ENCODE measurements at places on chromosomes 12 and 14. TPM values are rescaled to one million over a fixed set of nuclear protein-coding genes. Genes with fewer than 3 reads are reported as not detected.

DNA sequence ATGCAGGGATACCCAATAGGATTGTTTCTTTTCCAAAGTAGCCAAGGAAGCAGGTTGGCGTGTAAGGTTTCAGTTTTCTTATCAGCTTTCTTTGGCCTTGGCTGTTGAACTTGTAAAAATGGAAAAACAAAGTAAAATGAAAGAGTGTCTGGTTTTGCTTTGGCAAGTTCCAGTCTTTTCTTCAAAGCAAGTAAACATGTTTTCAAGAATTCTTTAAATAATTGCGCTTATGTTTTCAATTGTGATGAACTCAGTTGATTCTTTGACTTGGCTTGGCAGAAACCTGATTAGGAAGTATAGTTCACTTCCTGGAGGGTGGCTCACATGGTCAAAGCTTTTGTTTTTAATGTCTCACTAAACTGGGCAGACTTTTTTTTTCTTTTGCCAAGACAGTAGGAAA, 112.2 kb upstream of the USP44 start:
- DNase-seq = no peak

FAM222A gene
- total RNA-seq = 1.7 TPM

ADAMTS20 gene
- not detected for total RNA-seq

DNA sequence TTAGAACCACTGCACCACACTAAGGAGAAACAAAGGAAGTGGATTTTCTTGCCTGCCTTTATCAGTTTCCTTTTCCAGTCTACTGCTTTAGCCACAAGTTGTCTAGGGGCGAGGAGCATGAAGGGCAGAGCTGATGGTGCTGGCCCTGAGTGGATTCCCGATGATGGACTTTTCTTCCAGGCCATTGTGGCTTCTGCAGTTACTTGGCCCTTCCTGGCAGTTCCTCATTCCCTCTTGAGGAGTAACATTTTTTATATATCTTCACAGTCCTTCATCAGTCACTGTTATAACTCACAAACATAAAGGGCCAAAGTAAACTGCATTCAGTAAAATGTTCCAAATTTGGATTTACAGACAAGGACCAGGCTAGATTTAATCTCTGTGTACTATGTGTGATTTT, 61.2 kb upstream of the SRSF5 start:
- no peak for DNase-seq

LGALS3 gene
- 12.1 TPM for total RNA-seq

ZFHX2 gene
- 0.22 TPM for total RNA-seq

DNA sequence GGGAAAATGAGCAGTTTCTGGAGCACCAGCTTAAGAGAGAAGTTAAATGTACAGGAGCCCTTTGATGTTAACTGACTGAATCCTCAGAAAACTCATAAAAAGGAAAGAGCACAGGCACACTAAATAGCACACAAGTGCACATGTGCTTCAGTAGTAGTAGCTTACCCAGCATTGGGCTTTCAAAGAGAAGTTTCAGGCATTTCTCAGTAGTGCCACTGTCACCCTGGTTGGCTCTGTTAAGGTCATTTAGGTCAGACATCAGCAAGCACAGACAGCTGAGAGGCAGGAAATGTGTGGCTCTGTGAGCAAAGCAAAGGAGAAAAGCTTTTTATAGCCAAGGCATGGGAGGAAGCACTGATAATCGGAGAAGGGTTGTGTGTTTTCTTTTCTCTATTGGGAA, 96.3 kb upstream of the HIF1A start:
- no peak for DNase-seq
